ENCODE measurements at places on chromosomes 11 and 22.
A peak's percentile ranks its signal among the peaks of the same experiment; 100 is the strongest.

- peaks cover 17% of the 10 kb centered on the region for H3K4me1 ChIP-seq
- H3K27ac ChIP-seq = no peak overlapping the region
- no peak overlapping the region for H3K4me3 ChIP-seq
- no peaks in the 10 kb centered on the region for H3K36me3 ChIP-seq
Measured at GRCh38 chr11:78957476-78958245, 383.0 kb upstream of the NARS2 start.

GRCh38 chr11:74417379-74417804, 19.2 kb upstream of the PGM2L1 start:
- H3K27ac ChIP-seq = no peak overlapping the region
- 0 out of 2 replicates have a peak, but pooled peaks cover 5% of the 10 kb centered on the region for H3K4me1 ChIP-seq
- peak; percentile 44 for DNase-seq
- H3K27me3 ChIP-seq = no peaks in the 10 kb centered on the region
- H3K4me3 ChIP-seq = no peak overlapping the region

- DNase-seq = no peak
- H3K4me3 ChIP-seq = no peak overlapping the region
- H3K4me1 ChIP-seq = peaks cover 10% of the 10 kb centered on the region
Measured at GRCh38 chr11:76156971-76157427, 49.3 kb downstream of the WNT11 start.

GRCh38 chr11:4459500-4459899, 10.4 kb downstream of the OR52K2 start:
- DNase-seq = no peak
- 0 out of 2 replicates have a peak, but pooled peaks cover 4% of the 10 kb centered on the region for H3K4me1 ChIP-seq
- H3K27me3 ChIP-seq = no peaks in the 10 kb centered on the region
- no peak overlapping the region for H3K4me3 ChIP-seq
- no peak overlapping the region for H3K27ac ChIP-seq

GRCh38 chr11:93686812-93687211, 25.3 kb downstream of the CEP295 start:
- H3K4me1 ChIP-seq = no peaks in the 10 kb centered on the region
- no peaks in the 10 kb centered on the region for H3K27me3 ChIP-seq
- peaks cover 23% of the 10 kb centered on the region for H3K36me3 ChIP-seq
- H3K4me3 ChIP-seq = no peak overlapping the region
- DNase-seq = no peak

DNA sequence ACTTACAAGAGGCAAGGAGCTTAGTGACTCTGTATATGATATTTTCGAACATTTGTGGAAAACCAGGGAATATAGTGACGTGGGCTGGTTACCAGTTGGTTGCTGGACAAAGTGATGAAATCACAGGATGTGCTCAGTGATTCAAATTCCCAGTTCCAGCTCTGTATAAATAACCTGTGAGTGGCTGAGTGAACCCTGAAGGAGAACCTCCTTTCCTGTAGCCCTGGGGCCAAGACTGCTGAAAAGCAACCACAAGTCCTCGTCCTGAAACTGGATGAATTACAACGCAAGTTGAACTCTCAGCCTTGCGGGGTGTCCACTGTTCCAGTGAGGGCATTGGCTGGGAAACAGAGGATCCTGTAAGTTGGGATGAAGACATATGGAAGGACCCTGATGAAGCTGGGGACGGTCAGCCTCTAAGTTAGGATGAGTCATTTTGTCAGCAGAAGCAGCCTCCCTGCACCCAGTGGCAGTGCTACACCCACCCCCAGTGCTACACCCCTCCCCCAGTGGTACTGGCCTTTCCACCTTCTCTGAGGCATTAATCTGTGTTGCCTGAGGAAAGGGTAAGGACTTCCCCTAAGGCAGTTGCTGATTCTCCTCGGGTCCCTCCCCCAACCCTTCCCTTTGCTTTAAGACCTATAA, 22.0 kb upstream of the CD81 start:
- no peak overlapping the region for H3K4me3 ChIP-seq
- DNase-seq = no peak
- no peaks in the 10 kb centered on the region for H3K27me3 ChIP-seq
- no peak overlapping the region for H3K27ac ChIP-seq

DNA sequence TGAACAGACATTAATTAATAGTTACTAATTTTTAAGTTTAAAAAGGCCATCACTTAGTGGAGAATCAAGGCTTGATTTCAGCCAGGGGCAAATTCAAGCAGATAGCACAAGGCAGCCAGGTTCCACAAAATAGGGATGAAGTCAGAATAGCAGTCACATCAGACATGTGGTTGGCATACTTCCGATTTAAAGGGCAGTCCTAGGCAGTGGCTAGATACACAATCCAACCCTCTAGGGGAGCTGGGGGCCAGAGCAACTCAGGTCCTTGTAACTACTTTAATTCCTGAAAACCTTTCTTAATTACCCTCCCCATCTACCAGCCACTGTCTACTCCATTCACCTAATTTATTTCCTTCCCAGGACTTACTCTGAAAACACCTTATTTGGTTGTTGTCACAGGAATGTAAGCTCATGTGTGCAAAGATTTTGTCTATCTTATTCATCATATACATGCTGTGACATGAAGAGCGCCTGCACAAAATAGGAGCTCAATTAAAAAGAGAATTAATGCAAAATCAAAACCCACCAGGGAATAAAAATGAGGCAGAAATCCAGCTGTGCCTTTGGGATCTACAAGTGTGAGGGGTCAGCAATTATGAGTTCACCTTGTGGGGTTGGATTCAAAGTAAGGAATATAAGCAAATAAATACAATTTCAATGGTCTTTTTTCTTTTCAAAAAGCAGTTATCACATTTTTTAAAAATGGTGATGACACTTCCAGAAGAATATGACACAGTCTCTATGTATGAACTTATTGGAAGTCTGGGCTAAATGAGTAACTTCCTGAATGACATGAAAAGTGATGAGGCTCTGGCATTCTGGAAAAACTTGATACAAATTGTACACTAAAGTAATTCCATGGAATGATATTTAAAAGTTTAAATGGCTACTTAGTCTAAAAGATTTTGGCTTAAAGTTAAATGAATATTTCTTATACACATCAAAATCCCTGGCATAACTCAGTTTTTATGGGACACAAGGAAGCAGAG, 53.8 kb downstream of the COPB1 start:
- no peaks in the 10 kb centered on the region for H3K4me1 ChIP-seq
- H3K36me3 ChIP-seq = no peaks in the 10 kb centered on the region
- H3K27me3 ChIP-seq = no peaks in the 10 kb centered on the region
- DNase-seq = peak; percentile 4
- no peak overlapping the region for H3K4me3 ChIP-seq

DNA sequence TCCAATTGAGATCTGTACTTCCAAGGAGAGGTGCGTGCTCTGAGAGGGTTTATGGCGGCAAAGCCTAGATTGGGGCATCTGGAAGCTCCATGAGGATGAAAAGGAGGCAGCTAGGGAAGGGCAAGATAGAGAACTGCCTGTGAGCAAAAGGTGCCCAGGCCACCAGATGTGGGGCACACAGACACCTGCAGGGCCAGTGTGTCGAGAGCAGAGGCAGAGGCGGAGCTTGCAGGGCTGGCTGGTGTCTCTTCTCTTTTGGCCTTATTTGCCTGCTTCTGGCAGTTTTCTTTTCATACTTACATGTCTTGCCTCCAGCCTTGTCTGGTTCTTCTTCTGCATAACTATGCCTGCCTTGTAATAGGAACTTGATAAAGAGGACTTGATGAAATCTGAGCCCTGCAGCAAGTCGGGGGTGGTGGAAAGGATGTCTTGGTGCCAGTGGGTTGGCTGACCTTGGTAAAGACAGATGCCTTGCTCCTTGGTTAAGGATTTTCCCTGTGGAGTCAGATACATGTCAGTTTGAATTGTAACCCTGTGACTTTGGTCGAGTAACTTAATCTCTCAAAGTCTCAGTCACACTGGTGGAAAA, 680.3 kb downstream of the NTM start:
- peak; percentile 22 for DNase-seq
- peaks cover 24% of the 10 kb centered on the region for H3K4me1 ChIP-seq
- H3K27ac ChIP-seq = no peak overlapping the region
- H3K4me3 ChIP-seq = no peak overlapping the region
- no peaks in the 10 kb centered on the region for H3K36me3 ChIP-seq
- H3K27me3 ChIP-seq = no peaks in the 10 kb centered on the region

DNA sequence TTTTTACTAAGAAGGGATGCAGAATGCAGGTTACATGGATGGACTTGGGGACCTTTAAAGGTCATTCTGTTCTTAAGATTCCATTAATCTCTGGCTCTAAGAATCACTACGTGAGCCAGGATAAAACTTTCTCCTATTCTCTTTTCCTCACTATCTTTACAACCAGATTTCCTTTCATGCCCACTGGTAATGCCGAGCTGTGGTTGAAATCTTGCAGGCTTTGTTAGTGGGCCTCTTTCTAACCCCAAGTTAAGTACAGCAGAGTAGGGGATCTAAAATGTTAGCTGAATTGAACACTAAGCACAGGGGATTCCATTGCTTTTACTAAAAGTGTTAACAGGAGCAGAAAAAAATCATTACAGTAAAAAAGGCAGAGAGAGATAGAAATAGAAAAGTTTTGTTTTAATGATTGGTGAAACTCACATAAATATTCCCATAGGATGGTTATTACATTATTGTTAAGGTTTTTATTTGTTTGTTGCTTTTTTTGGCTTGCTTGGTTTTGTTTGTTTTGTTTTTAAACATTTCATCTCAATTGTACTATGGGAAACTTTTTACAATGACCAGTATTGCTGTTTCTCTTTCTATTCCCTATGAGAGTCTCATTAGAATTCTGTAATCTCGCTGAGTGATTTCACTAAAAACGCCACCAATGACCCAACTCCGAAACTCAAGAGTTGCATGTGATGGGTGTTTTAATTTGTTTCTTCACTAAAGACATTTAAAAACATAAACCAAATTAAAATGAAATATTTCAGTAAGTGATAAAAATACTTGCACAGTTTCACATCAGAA, 54.1 kb upstream of the HTATIP2 start:
- no peak overlapping the region for H3K27ac ChIP-seq
- no peak overlapping the region for H3K4me3 ChIP-seq
- no peaks in the 10 kb centered on the region for H3K27me3 ChIP-seq
- H3K4me1 ChIP-seq = no peaks in the 10 kb centered on the region
- no peak for DNase-seq

DNA sequence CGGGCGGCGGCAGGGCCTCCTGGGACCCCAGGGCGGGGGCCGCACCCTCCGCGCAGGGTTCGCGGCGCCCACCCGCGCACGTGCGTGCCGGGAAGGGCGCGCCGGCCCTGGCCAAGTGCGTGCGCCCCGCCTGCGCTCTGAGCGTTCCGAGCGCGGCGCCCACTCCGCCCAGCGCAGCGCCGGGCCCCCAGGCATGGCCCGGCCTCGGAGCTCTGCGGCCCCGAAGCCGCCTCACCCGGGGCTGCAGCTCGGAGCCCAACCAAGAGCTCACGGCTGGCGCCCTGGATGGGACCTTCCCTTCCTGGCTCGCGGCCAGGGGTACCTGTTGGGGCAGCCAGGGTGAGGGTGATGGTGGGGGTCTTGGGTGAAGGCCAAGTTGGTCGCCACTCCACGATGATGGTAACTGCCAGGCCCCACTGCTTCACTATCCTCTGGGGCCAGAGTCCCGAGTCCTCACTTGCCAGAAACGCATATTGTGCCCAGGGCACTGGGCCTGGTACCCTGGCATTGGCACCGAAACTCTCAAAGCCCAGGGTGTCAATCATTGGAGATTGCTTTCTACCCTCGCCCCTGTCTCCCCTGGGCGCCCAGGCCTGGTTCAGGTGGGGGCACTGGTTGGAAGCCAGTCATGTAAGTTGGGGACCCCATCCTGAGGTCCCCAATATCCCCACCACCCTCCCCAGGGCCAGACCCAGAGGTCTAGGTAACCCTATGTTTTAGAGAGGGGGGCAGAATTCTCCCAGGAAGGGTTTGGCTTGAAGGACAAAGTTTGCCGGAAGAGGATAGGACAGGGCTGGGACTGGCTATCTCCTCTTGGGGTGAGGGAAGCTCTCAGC, 882 bp downstream of the ANO1 start:
- H3K27ac ChIP-seq = no peak overlapping the region
- peak; percentile 57 for DNase-seq
- H3K4me3 ChIP-seq = peak overlapping the region; percentile 48
- peaks cover 4% of the 10 kb centered on the region for H3K4me1 ChIP-seq
- H3K36me3 ChIP-seq = no peaks in the 10 kb centered on the region
- H3K27me3 ChIP-seq = peaks cover 66% of the 10 kb centered on the region

GRCh38 chr11:73671701-73672100, 25.3 kb downstream of the PLEKHB1 start:
- H3K27me3 ChIP-seq = no peaks in the 10 kb centered on the region
- DNase-seq = no peak
- no peak overlapping the region for H3K27ac ChIP-seq
- no peaks in the 10 kb centered on the region for H3K36me3 ChIP-seq
- H3K4me1 ChIP-seq = no peaks in the 10 kb centered on the region

GRCh38 chr11:121656328-121657090, 203.7 kb upstream of the SORL1-AS1 start:
- H3K27me3 ChIP-seq = no peaks in the 10 kb centered on the region
- H3K36me3 ChIP-seq = 0 out of 2 replicates have a peak, but pooled peaks cover 3% of the 10 kb centered on the region
- H3K4me3 ChIP-seq = peak overlapping the region; percentile 68
- peaks cover 35% of the 10 kb centered on the region for H3K4me1 ChIP-seq

GRCh38 chr11:95119361-95120060, 29.9 kb downstream of the ENDOD1 start:
- no peak overlapping the region for H3K27ac ChIP-seq
- DNase-seq = no peak
